ENCODE measurements at places on chromosomes 12 and 14.

DNA sequence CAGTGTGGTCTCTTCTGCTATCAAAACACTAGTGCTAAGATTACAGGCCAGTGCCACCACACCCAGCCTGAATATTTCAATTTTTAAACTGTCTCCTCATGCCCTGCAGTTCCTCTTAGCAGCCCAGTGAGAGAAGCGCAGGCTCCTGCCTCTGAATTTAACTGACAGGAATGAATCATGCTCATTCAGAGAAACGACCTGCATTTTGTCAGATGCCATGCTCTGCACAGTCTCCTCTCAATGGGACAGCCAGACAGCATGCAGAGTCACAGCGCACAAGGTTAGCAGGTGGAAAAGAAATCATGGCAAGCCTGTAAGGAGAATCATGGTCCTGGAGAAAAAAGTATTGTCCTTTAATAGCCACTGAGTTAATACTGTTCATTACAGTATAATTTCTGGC lies 691.0 kb upstream of the SEL1L start:
- DNase-seq = no peak

GRCh38 chr12:46108721-46109120 lies 118.3 kb upstream of the SCAF11 start:
- DNase-seq = no peak

GRCh38 chr12:26327975-26328644 lies 132.7 kb downstream of the SSPN start:
- DNase-seq = peak; percentile 81

- DNase-seq = peak; percentile 18
Measured at GRCh38 chr12:18868717-18869116, 130.8 kb downstream of the CAPZA3 start.

- no peak for DNase-seq
Measured at GRCh38 chr14:35506927-35507326, 27.0 kb upstream of the INSM2 start.

- peak; percentile 12 for DNase-seq
Measured at GRCh38 chr14:103886304-103887169, 39.2 kb upstream of the PPP1R13B start.

DNA sequence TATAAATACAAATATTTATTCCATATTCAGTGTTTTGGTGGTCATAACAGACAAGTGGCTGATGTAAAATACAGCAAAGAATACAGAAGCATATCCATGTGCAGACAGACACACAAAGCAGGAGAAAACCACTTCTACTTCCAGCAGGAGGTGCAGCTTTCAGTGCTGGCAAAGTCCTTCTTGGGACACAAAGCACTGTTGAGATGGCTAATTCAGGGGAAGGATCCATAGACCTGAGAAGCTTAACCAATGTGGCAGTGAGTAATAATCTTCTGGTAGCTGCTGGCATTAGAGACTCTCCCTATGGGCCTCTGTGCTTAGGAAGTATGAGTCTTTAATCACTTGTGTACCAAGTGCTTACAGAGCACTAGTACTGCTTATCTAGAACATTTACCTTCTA lies 26.8 kb downstream of the AMN1 start:
- DNase-seq = peak; percentile 17

DNA sequence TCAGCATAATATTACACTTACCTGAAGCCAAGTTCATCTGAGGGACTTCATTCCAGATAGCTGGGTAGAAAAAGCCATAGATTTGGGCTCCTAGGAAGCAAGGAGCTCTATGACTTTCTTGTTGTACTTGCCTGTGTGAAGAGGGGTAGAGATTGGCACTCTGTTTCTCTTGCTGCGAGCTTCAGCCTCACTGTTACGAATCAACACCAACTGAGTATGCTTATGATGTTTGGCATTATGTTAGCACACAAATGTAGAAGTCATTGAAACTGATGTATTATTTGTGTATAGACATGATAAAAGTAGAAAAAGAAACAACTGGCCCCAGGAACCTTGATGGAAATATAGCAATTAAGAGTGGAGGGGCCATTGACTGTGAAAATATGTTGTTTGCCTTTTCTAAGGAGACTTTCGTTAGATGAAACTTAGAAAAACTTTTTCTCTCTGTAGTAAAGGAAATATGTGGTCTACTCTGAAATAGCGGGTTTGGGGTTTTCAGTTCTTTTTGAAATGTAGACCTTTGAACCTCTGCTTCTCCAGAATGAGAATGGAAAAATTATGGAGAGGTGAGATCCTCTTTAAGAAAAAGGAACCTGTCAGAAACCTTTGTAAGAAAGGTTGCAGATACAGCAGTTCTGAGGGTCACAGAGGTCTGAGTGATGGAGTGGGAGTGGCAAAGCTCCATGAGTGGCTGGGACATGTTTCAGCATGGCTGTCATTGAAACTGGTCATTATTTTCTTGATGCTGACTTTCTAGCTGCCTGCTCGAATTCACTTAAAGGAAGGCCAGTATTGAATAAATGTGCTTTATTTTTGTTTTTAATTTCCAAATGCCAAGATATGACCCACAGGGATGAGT lies 159.9 kb downstream of the GCH1 start:
- no peak for DNase-seq

DNA sequence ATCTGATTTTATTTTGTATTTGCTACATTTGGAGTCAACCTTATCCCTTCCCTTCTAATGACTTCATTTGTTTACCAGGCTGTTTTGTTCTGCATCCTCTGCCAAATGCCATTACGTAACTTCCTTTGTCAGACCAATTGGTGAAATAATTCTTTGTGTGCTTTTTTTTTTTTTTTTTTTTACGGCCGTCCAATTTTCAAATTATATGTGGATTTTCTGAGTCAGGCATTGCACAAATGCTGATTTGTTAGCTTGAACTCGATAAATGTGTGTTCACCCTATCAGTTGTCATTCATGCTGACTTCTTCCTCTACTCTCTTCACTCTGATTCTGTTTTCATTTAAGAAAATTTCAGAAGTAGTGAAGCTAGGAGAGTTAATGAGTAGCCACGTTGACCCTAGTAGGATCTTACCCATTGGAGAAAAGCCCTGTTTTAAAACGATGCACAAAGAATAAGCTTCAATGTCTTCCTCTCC lies 386.2 kb downstream of the DIO2 start:
- no peak for DNase-seq

DNA sequence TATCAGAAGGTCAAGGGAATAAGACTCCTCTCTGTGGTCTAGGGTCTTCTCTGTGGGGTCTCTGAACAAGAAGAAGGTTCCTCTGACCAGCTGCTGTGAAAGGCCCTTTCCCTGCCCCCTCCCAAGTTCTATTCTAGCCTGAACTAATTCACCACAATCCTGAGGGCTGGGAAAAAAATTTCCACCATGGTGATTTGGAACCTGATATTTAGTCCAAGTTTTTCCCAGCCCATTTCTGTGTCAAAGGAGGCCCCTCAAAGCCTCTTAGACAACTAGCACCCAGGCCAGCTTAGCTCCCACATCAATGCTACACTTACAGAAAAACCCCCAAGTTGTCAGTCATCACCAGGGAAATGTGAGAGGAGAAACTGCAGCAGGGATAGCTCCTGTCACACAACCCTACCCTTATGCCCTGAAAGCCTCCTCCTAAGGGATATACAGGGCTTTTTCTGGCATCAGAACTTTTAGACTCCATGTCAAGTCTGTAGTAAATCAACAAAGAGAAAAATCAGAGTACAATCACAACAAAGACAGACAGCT lies 4.5 kb downstream of the FMNL3 start:
- no peak for DNase-seq

DNA sequence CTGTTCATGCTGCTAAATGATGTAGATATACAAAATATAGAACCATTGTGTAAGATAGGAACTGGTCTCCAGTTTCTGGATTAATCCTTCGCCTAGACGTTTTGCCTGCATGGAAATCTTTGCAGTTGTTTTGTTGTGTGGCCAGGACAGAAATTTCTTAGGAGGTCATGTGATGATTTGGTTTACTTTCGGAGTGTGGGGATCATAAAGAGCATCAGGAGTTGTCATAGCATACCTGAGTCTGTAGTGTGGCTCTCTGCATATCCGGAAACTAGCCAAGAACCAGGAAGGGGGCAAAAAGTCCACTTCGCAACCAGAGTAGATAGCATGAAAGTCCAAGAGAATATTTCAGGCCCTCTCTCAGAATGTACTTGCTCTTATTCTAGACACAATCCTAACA lies 3.1 kb downstream of the SAMD4A start:
- DNase-seq = no peak

GRCh38 chr12:69922999-69923398 lies 98.0 kb downstream of the MYRFL start:
- DNase-seq = peak; percentile 18

DNA sequence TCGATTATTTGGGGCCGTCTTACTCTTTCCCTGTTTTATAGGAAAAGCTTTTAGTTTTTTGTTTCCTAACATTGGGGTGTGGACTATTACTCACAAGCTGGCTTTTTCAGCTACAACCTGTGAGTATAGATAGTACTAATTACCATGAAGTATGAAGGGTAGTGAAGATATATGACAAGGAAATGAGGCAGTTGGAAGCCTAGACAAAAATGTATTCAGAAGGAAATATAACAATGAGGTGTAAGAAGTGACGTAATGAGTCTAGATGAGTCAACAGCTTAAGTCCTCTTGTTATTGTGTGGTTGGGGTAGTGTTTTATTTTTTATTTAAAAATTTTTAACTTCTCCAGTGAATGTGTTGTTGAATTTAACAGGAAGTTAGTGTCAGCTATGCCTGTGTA lies 804.5 kb downstream of the NRXN3 start:
- no peak for DNase-seq

GRCh38 chr14:57822081-57822480 lies 43.8 kb downstream of the SLC35F4 start:
- no peak for DNase-seq

DNA sequence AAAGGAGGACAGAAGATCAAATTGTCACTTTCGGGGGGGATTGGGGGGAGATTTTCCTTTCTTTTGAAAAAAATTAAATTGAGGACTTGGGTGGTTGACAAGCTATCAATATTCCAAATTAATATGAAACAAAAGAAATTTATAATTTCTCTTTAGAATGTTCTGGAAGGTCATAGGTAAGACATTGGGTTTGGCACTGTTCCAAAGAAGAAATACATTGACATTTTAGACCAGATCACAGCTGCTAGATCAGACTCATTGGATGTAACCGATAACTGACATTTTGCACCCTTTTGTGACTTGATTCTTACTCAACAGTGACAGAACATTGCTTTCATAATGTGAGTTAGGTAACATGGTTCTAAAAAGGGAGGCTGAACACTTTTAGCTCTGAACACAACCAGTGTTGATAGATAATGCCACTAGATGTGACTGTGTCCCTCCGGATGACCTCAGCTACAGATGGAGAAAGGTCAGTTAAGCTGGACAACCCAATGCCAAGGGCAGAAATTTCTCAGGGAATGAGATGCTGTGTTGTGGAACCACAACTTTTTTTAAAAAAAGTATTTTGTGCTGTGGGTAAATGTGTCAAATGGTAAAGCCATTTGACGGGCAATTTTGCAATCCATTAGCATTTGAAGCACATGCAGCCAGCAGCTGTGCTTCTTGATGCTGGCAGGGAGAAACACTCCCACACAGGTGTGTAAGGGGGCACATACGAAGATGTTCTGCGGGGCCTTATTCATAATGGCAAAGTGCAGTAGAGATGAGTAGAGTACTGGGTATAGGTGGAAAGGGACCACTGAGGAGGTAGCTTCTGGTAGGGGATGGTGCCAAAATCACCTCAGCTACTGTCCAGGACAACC lies 62.9 kb downstream of the RFX4 start:
- no peak for DNase-seq

GRCh38 chr12:121057794-121058193 lies 18.7 kb upstream of the OASL start:
- DNase-seq = no peak

GRCh38 chr12:44875954-44876543 lies at the start of gene NELL2:
Gene NELL2, minus strand, starts transcription at chr12:44876315. Its CDS starts 446 bp downstream, at chr12:44875869.
- peak; percentile 24 for DNase-seq

- DNase-seq = no peak
Measured at GRCh38 chr12:3615862-3616261, 124.9 kb downstream of the PRMT8 start.

GRCh38 chr14:21440859-21441258 lies 15.1 kb downstream of the CHD8 start:
- DNase-seq = peak; percentile 75

DNA sequence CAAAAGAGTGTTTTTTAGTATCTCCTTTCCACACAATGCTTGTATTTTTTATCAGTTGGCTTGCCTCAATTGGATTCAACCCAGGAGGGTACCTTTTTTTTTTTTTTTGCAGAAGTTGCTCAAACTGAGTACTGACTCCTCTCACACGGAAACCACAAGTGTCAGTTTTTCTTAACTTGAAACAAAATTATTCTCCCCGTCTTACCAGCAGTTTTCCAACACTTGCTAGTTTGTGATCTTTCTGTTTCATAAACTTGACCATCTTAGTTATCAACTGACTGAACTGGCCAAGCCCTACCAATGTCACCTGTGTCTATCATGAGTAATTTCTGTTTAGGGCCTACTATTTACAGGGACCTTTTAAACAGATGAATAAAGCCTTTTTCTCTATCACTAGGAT lies 34.1 kb upstream of the ITPR2 start:
- peak; percentile 89 for DNase-seq
